ENCODE measurements at places on chromosomes 4 and X.

- no peak overlapping the region for H3K27ac ChIP-seq
- no peaks in the 10 kb centered on the region for H3K4me1 ChIP-seq
- no peaks in the 10 kb centered on the region for H3K36me3 ChIP-seq
- DNase-seq: no peak
- no peak overlapping the region for H3K4me3 ChIP-seq
These were observed 88.8 kb upstream of the PAK3 start for GRCh38 chrX:111007238-111007637.

DNA sequence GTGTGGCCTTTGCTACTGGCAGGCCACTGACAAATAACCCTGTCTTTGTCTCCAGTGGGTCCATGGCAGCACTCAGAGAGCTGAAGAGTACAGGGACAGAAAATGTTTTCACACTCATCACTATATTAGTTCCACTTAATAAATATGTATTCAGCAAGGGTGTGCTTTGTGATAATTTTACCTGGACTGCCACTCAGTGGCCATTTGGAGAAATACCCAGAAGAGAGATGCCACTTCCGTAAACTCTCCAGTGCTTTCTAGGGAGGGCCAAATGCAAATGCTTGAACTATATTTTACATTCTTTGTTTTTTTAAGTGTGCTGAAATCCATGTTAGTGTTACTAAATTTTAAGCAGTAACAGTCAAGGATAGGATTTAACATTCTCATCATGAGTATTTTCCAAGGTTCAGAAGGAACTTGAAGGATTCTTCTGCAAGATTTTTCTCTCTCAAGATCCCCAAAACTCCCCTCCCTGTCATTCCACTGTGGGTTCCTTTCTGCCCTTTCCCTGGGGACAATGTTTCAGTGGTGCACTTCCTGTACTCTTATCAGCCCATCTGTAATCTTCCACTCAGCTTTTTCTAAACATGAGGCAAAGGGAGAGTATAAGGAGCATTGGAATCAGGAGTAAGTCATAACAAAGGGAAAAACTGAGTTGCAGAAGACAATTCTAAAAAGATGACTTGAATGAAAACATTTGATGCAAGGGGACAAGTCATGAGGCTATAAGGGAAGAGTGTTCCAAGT, 46.0 kb downstream of the TFDP3 start:
- H3K27me3 ChIP-seq: no peaks in the 10 kb centered on the region
- no peak for DNase-seq
- no peaks in the 10 kb centered on the region for H3K36me3 ChIP-seq
- no peak overlapping the region for H3K4me3 ChIP-seq
- H3K4me1 ChIP-seq: no peaks in the 10 kb centered on the region

- no peak for DNase-seq
- no peak overlapping the region for H3K4me3 ChIP-seq
- no peaks in the 10 kb centered on the region for H3K27me3 ChIP-seq
- H3K27ac ChIP-seq: no peak overlapping the region
These were observed 44.5 kb downstream of the SHROOM4 start for GRCh38 chrX:50769389-50770063.

- no peak overlapping the region for H3K4me3 ChIP-seq
- no peaks in the 10 kb centered on the region for H3K27me3 ChIP-seq
- H3K27ac ChIP-seq: no peak overlapping the region
- H3K36me3 ChIP-seq: no peaks in the 10 kb centered on the region
- H3K4me1 ChIP-seq: no peaks in the 10 kb centered on the region
These were observed 70.2 kb upstream of the PRPS2 start for GRCh38 chrX:12721042-12721441.

- no peak overlapping the region for H3K27ac ChIP-seq
- no peak for DNase-seq
- no peak overlapping the region for H3K4me3 ChIP-seq
- no peaks in the 10 kb centered on the region for H3K27me3 ChIP-seq
- H3K4me1 ChIP-seq: no peaks in the 10 kb centered on the region
These were observed 60.9 kb upstream of the HS3ST1 start for GRCh38 chr4:11489453-11490083.

Measured in Panc1 (cell line).